Stimulated activated CD8-positive, alpha-beta memory T cell treated with anti-CD3 and anti-CD28 coated beads, Interleukin-7, amount 100 ng/mL, for 48 hours (primary cell): ENCODE measurements at places on chromosomes 2 and 18.

GRCh38 chr18:39506581-39507330 lies 1941.2 kb upstream of the CELF4 start:
- no peak for DNase-seq

GRCh38 chr2:232871418-232871834 lies 1.4 kb downstream of the SNORC start:
- DNase-seq: no peak

- DNase-seq: no peak
These were observed 177.9 kb downstream of the FAM124B start for GRCh38 chr2:224223851-224224555.

- no peak for DNase-seq
These were observed 805.1 kb downstream of the RNF144A start for GRCh38 chr2:7722212-7722910.

DNA sequence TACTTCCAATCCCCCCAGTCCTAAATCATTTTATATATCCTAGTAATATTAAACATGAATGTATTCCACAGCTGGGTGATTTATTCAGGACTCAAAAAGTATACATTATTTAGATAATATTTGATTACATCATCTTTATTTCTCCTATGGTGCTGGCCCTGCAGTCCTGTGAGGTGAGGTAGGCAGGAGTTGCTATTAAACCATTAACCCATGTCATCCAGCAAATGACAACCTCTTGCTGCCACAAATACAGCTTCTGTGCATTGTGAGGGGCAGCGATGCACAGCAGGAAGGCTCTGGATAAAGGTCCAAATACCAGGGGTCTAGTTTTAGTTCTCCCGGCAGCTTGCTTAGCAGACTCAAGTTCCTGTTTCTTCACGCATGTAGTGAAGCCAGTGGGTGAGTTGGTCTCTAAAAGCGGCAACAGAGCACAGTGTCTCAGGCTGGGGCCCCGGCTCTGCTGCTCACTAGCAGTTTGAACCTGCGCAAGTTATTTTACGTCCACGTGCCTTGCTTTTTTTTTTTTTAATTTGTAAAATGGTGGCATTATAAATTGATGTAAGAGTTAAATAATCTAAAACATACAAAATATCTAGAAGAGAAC lies 36.1 kb downstream of the INSIG2 start:
- DNase-seq: no peak

DNA sequence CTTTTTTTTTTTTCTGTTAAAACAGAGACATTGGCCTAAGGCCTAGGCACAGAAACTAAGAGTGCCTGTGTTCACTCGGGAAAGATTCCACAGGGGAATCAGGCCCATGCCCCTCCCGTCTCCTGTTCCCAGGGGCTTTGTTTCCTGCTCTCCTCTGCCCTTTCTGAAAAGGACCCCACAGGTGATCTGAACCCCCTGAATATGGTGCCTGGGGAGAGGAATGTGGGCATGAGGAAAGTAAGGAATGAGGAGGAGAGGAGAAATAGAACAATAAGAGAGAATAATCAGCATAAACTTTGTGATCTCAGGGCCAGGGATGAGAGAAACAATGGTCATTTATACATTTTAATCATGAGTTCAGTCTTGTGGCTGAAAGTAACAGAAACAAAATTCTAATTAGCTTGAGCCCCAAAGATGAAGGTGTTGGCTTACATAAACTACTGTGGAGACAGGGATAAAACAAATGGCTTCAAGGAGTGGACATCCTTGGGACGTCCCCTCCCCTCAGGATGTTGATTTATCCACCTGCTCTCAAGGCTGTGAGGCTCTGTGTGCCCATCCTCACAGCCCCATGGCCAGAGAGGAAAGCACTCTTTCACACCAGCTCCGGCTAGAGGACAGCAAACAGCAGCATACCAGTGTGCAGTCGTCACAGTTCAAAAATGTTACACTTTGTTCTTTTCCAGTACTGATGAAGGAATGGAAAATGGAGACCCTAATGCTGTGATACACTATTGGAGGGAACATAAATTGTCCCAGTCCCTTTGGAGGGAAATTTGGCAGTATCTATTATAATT lies 46.4 kb upstream of the MRPL33 start:
- no peak for DNase-seq

GRCh38 chr2:203826704-203827103 lies 40.9 kb upstream of the CTLA4 start:
- no peak for DNase-seq

DNA sequence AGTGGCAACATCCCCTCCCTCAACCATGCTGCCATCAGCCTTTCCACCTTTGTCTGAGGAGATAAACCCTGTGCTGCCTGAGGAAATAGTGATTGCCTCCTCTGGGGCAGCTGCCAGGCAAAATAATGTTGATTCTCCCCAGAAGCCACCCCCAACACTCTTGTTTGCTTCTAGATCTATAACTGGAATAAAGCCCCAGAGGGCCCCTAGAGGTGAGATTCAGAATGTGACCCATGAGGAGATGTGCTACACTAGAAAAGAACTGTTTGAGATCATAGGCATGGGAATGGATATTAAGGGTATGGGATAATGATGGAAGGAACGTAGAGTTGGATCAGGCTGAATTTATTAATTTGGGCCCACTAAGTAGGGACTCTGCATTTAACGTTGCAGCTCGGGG lies 116.3 kb upstream of the RMP24 start:
- DNase-seq: no peak

GRCh38 chr2:28748176-28748575 lies 3.5 kb upstream of the PPP1CB start:
- no peak for DNase-seq

GRCh38 chr2:24435391-24436316 lies 55.4 kb upstream of the NCOA1 start:
- DNase-seq: no peak

GRCh38 chr2:52776571-52776970 lies 991.0 kb upstream of the CHAC2 start:
- DNase-seq: no peak

DNA sequence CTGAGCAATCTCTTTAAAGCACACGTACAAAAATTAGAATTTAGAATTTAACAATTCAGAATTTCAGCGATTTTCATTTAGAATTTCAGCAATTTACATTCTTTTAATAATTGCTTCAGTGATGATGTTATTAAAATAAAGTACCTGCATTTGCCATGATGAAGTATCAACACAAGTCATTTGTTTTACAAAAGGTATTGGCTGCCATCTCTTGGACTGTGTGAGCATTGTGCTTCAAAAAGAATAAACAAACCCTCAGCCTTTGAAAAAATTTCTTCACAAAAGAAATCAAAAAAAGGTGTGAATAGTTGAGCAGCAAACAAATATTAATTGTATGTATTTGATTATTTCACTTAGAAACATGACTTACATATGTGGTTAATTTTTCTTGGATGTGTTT lies 27.1 kb upstream of the ZC3H15 start:
- DNase-seq: no peak

DNA sequence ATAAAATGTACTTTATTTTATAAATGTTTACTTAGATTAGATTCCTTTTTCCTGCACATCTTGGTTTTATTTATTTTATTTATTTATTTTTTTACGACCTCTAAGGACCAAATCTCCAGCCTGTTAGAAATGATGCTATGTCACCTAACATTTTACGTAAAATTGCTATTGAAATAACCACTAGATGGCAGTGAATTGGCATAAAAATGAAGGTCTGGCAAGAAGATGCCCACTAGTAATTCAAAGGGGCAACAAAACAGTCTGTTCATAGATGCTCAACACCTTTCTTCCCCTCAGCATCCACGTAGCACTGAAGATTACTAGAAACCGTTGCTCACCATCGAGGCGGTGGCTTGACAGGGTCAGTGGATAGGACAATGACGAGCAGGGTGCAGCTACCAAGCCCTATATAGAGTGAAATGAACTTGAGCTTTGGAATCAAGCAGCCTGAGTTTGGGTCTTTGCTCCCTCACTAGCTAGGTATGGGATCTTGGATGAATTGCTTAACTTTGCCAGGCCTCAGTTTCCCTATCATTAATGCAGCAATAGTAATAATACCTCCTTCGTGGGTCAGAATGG lies 128.7 kb upstream of the L3MBTL4 start:
- DNase-seq: no peak

DNA sequence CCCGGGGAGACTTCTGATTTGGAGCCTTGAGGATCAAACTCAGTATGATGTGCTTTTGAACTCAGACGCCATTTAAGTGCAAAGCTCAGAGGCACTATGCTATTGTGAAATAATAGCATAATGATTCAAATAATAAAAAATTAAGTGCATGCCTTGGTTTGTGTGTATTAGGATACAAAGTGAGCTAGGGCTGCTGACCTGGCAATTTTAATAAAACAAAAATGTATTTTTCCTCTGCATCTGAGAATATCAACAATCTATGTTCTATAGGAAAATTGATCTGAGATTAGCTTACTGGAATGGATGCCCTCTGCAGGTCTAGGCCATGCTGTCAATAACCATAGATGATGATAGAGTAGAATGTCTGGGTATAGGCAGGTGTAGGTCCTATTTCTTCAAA lies 278.8 kb downstream of the DCDC2C start:
- DNase-seq: no peak

- DNase-seq: no peak
These were observed 147.8 kb upstream of the SPHKAP start for GRCh38 chr2:228329282-228329681.

DNA sequence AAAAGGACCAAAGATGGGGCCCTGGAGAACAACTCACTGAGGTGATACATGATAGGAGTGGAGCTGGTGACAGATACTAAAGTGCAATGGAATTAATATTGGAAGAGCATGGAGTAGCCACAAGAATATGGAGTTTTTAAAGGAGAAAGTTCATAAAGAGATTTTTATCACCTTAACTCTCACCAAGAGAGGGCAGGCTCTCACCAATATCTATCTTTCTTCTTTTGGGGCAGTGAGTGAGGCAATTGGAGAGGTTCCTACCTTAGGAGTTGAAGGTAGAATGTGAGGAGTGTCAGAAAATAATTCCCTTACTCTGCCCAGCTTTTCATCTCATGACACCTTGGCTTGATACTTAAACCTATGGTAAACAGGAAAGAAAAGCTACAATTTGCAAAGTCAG lies 233.7 kb upstream of the CWC22 start:
- DNase-seq: no peak

DNA sequence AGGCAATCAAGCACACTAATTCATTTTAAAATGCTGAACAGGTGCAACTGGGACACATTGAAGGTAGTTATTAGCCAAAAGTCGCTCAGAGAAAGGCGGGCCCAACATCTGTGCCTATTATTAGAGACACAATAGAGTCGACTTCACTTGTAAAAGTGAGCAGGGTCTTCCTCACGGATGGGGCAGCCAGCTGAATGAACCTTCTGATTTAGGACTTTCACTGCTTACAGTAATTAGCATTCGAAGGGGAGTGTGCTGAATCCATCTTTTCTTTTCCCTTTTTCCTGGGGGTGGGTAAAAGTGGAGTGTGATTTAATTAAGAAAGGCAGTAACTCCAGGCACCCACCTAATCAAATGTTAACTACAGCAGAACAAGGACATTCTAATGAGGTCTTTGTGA lies 677.7 kb downstream of the DCDC2C start:
- DNase-seq: no peak

GRCh38 chr2:112151701-112152440 lies 13.7 kb downstream of the FBLN7 start:
- no peak for DNase-seq

DNA sequence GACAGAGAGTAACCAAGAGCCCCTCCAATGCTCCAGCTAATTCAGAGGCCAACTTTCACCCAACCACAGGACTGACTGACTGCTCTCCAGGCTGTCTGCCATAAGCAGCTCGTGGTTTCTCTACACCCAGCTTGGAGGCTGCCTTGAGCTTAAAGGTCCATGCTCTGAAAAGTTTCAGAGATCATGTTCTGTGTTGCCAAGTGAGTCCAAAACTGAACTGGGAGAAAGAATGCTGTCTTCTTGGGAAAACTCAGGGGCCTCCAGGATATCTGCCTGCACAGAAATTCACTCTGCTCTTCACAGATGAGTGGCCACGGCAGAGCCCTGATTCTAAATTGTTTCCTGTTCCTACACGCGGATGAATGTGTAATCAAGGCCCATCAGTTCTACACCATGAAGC lies 51.1 kb downstream of the LPIN2 start:
- no peak for DNase-seq

- DNase-seq: no peak
These were observed 107.0 kb downstream of the MEP1B start for GRCh38 chr18:32296851-32297250.

- no peak for DNase-seq
These were observed 83.7 kb upstream of the GALNT5 start for GRCh38 chr2:157173740-157174184.

DNA sequence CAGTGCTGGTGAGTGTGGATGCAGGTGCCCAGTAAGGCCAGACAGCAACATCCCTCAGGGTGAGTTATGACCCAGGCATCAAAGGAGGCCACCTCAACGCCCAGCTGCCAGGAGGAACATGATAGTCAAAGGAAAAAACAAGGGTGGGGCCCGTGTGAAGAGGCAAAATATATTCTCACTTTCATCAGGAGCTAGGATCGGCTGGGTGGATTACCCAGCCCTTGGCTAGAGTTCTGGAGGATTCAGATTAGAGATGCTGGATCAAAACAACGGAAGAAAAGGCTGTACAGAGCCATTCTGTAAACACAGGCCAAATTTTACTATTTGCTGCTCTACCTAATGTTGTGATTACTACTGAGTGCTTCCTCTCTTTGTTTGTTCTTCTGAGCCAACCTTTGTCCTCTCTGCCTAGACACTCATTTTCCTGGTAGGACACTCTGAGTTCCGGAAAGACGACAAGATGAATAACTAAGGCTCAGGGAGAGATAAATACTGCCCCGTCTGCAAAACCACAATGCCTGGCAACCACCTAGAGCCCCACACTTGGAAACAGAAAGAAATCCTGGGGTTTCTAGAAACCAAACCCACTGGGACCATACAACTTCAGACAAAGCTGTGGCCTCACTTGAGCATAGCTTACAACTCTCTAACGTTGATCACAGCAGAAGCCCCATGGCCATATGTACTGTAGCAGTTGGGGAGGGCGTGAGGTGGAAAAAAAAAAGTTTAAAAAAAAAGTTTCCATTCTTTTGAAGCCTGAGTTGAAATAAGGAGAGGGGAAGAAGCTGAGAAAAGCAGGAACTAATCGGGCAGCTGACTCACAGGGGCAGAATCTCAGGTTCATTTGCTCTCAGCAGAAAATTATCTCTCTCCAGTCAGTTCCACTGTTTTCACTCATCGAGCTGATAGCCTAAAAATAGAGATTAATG lies 17.8 kb upstream of the PMAIP1 start:
- DNase-seq: peak; percentile 9

DNA sequence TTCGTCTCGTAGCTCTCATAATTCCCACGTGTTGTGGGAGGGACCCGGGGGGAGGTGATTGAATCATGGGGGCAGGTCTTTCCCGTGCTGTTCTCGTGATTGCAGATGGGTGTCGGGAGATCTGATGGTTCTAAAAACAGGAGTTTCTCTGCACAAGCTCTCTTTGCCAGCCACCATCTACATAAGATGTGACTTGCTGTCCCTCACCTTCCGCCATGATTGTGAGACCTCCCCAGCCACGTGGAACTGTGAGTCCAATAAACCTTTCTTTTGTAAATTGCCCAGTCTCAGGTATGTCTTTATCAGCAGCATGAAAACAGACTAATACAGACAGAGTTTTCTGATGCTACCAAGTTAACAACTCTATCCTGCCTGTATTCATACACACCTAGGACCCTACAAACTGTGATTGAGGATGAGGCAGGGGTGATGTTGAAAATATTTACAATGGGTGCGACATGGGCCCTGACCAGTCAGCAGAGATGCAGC lies 3.9 kb downstream of the APOB start:
- DNase-seq: no peak

GRCh38 chr2:6576302-6576701 lies 289.4 kb downstream of the CMPK2 start:
- DNase-seq: no peak
